ENCODE measurements at places on chromosomes 16 and 17.

DNA sequence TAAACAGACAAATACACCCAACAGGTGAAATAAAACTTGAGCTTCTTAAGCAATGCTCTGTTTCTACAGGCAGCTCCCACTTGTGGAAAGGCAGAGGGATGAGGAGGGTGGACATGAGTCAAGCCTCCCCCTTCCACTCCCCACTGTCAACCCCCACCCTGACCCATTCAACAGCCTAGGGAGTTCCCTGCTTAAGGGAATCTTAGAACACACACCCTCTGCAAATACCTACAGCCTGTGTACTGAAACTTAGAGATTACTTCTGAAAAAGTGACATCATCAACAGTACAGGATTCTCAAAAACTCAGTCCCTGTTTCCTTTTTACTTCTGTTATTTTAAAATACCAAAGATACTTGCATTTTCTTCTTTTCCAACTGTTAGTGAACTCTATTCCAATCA, 345.4 kb downstream of the SOX9 start:
- no peak for DNase-seq

GRCh38 chr17:29720551-29720950, 97.8 kb upstream of the CORO6 start:
- no peak for DNase-seq

- DNase-seq = no peak
Measured at GRCh38 chr16:50899951-50900350, 158.1 kb downstream of the CYLD start.

DNA sequence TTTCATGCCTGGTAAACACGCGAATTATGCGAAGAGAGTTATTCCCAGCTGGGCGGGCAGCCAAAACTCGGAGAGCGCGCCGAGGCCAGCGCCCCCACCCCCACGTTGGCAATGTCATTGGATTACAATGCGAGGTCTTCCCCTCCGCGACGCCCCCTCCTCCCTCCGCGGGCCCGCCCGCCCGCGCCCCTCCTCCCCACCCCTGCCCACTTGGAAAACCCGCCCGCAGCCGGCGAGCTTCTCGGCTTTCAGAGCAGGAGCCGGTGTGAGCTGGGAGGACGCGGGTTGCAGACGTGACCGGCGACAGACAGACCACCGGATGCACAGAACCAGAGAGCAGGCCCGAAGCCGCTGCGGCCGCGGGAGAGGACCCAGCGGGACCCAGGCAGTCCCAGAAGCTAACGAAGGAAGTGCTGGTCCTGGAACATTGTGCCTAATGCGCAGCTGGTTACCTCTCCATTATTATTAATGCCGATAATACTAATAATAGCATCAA, 4.0 kb downstream of the NOG start:
- DNase-seq = no peak

GRCh38 chr16:6286176-6286575, 1046.5 kb upstream of the RBFOX1 start:
- no peak for DNase-seq

GRCh38 chr16:6335072-6335471, 997.6 kb upstream of the RBFOX1 start:
- DNase-seq = no peak

DNA sequence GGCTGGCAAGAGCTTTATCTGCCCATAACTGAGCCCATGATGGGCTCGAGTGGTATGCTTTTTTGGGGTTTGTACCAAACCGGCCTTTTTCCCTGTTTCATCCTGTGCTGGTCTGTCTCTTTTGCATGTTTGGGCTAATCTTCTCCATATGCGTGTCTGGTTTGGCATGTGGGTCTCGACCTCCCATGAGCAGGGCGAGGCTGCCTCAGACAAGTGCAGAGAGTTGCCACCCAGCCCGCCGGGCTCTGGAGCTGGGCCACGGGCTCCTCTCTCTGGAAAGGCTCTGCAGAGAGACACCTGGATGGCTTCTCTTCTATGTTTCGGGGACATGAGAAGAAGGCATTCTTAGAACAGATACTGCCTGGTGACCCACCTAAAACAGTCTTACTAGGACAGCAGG, 67.8 kb upstream of the TBX2 start:
- DNase-seq = no peak

- no peak for DNase-seq
Measured at GRCh38 chr17:47239967-47240651, 13.5 kb upstream of the ITGB3 start.

- peak; percentile 92 for DNase-seq
Measured at GRCh38 chr17:21287703-21288449, 3.4 kb downstream of the MAP2K3 start.

DNA sequence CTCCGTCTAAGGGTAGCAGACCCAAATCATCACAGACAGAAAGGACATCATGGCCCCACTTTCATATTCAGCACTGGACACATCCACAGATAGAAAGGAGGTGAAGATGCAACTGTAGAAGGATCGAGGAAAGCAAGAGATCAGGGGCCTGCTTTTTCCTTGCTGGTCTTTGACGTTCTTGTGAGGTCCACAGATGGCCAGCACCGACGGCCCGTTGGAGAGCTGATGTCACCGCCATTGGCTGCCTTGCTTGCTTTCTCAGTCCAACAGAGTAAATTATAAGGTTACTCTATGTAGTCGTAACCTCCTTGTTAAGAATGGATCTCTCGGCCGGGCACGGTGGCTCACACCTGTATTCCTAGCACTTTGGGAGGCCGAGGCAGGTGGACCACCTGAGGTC, 5.1 kb upstream of the RBFOX3 start:
- DNase-seq = no peak

DNA sequence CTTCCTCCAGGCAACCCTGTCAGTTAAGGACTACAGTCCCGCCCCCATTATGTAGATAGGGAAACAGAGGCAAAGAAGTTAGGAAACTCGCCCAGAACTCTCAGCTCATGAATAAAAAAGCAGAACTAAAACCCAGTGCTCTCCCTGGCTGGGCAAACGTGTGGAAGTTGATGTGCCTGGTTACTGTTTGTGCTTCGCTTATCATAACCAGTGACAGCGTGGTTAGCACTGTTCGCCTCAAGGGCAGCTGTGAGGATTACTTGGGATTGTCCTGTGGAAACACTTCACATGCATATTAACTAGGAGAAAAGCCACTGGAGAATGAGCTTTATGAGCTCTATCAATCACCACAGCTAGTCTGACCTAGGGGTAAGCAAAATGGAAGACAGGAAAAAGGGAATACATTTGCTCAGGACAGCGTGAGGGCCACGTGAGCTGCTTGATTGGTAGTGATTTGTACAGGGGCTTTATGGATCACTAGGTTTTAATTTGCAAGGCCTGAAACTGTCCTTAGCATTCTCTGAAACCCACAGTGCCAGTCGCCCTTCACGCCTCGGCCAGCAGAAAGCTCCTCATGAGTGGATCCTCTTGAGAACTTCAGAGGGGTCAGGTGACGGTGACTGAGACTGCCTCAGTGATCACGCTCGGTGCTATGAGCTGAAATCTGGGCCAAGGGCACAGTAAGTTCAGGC, 19.9 kb downstream of the CYB5D2 start:
- no peak for DNase-seq

DNA sequence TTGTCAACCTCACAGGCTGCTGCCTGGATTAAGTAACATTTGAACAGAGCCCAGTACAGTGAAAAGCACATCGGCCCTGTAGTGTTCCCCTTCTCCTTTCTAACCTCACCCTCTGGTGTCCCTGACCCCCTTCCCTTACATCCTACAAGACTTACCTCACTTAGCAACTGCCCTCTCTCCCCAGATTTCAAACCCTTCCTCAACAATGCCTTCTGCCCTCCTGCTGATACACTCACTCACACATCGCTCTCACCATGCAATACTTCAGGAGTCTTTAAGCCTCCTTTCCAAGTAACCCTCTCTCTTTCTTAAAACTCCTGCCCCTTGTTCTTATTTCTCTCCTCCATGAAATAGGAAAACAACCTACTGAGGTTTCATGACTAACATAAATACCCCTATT, 17.8 kb downstream of the ZZEF1 start:
- DNase-seq = no peak

DNA sequence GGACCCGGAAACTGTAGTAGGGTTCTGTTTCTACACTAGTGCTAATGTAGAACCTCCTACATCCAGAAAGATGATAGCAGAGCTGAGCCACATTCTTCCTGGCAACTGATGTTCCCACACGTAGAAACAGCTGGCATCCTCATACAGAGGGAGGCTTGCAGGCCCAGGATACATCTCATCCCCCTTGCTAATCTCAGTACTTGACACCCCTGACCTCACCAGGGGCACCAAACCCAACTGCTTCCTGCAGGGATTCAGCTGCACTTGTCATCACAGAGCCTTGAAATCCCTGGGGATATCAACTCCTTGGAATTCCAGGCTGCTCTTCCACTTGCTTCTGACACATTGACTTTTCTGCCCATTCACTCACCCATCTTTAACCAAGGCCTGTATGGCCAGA, 75.2 kb upstream of the HSBP1 start:
- DNase-seq = no peak

- DNase-seq = no peak
Measured at GRCh38 chr17:37725601-37726146, 19.2 kb downstream of the HNF1B start.

GRCh38 chr16:64282181-64282580, 839.7 kb downstream of the CDH11 start:
- no peak for DNase-seq

DNA sequence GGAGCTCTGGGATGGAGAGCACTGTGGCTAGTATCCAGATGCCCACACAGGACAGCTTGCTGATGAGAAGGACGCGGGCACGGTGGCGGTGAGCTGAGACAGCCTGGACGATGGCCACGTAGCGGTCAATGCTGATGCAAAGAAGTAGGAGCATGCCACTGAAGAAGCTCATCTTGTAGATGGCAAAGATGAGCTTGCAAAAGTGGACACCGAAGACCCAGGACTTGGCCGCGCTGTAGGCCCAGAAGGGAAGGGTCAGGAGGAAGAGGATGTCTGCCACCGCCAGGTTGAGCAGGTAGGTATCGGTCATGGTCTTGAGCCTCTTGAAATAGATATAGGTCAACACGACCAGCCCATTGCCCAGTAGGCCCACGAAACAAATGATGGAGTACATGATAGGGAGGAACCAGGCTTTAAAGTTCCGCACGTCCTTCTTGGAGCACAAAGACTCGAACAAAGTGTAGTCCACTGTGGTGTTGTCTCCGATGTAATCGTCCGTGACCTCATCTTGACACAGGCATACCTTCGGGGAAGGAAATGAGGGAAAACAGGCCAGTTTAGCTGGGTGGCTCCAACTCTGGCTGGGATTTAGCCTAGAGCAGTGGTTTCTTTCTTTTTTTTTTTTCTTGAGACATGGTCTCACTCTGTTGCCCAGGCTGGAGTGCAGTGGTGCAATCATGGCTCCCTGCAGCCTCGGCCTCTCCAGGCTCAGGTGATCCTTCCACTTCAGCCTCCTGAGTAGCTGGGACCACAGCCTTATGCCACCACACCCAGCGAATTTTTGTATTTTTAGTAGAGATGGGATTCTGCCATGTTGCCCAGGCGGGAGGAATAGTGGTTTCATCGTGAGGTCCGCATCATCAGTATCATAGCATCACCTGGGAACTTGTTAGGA, 9.7 kb downstream of the CCR7 start:
- no peak for DNase-seq

DNA sequence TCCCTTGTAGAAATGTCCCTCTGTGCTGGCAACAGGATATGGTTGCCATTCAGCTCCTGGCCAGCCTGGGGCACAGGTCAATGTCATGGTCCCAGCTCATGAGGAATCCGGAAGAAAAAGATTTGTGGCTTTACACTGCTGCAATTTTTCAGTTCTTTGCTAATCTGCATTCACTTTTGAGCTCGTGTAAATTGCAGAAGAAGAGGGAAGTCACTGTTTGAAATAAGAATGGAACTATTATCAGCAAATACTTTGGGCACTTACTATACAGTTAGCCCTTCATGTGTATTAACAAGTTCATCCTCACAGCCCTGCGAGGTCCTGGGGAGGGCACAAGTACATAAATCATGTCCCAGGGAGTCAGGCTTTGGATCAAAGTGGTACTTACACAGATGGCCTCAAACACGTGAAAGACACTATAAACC, 14.2 kb downstream of the SLC47A2 start:
- DNase-seq = no peak

DNA sequence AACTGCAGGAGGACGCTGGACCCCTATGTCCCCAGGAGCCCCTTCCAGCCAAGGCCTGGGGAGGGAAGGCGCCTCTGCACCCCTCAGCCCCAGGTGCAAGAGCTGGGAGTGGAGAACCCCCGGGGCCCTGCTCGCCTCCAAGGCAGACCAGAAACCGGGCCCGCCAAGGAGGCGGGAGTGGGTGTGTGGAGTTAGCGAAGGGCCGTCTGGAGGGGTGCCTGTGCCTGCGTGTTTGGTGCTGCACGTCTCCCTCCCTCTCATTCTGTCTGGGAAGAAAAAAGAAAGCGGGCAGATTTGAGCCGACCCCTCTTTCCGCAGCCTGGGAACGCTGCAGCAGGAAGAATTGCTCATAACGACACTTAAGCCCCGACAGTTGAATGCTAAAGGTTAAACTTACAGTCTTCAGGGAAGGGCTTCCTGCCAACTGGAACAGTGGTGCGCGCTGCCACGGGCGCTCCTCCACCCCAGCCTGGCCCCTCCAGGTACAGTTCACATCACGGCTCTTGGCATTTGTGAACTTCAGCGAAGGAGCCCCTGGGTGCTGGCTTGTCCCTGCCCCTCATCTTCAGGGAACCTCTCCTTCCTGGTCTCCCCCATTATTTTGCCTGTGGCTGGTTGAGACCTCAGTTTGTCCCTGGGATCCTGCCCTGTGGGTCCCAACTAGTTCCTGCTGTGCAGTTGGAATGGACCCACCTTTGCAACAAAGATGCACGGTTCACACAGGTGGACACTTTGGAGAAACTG, 19.2 kb upstream of the ZFHX3 start:
- DNase-seq = no peak

- no peak for DNase-seq
Measured at GRCh38 chr17:43056051-43056450, 31.0 kb downstream of the RND2 start.

- DNase-seq = no peak
Measured at GRCh38 chr17:32927724-32928585, at the start of gene TMEM98. Gene TMEM98 (plus strand): TSS chr17:32928153. CDS start chr17:32931529, 3,376 bp downstream.

DNA sequence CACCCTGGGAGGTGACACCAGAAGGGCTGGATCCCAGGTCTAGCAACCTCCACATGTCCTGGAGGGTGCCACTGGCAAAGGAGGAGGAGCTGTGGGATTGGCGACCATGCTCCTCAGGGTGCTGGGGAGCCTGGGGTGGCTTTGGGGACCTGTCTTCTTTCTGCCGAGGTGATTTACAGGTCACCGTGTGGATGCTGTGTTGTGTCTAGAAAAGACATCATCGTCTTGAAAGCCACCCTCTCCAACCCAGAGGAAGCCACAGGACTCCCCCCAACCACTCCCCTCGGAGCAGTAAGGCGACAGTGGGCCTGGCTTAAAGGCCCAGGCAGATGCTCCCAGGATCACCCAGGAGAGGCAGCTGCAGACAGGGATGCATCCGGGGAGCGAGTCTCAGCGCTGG, 29.7 kb upstream of the FASN start:
- no peak for DNase-seq

GRCh38 chr16:19718624-19718965, 524 bp downstream of the IQCK start:
- DNase-seq = no peak

GRCh38 chr16:72875291-72876031, 172.5 kb downstream of the ZFHX3 start:
- DNase-seq = no peak
